ENCODE measurements at places on chromosomes 2 and 18. TPM values are rescaled to one million over a fixed set of nuclear protein-coding genes. Genes with fewer than 3 reads are reported as not detected.
A peak's percentile ranks its signal among the peaks of the same experiment; 100 is the strongest.

The GALNT13 gene
- total RNA-seq = 0.31 TPM

DNA sequence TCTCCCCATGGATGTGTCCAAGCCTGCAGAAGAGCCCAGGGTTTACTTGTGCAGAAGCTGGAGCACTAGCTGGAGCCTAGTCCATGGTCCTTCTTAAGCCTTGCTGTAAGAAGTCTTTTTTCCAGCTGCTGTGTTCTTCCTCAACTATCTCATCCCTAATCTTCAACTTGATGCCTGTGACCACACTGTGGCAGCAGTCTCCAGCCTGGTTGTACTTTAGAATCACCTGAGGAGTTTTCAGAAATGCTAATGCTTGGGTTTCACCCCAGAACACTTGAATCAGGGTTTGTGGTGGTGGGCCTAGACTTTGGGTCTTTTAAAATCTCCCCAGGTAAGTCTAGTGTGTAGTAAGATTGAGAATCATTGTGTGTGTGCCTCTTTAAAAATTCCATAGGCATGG, 173.6 kb downstream of the ADCYAP1 start:
- no peak for DNase-seq
- no peaks in the 10 kb centered on the region for H3K27me3 ChIP-seq
- no peak overlapping the region for H3K4me3 ChIP-seq
- no peaks in the 10 kb centered on the region for H3K4me1 ChIP-seq
- no peak overlapping the region for H3K27ac ChIP-seq

The ERICH2 gene
- 0.35 TPM for total RNA-seq

The DOK6 gene
- 4.9 TPM for total RNA-seq

The ESPNL gene
- total RNA-seq = 2.9 TPM

GRCh38 chr2:198374375-198375082, 570.1 kb downstream of the PLCL1 start:
- peak; percentile 78 for DNase-seq
- H3K27me3 ChIP-seq = no peaks in the 10 kb centered on the region
- peak overlapping the region; percentile 11 for H3K27ac ChIP-seq
- no peak overlapping the region for H3K4me3 ChIP-seq
- peaks cover 4% of the 10 kb centered on the region for H3K4me1 ChIP-seq

DNA sequence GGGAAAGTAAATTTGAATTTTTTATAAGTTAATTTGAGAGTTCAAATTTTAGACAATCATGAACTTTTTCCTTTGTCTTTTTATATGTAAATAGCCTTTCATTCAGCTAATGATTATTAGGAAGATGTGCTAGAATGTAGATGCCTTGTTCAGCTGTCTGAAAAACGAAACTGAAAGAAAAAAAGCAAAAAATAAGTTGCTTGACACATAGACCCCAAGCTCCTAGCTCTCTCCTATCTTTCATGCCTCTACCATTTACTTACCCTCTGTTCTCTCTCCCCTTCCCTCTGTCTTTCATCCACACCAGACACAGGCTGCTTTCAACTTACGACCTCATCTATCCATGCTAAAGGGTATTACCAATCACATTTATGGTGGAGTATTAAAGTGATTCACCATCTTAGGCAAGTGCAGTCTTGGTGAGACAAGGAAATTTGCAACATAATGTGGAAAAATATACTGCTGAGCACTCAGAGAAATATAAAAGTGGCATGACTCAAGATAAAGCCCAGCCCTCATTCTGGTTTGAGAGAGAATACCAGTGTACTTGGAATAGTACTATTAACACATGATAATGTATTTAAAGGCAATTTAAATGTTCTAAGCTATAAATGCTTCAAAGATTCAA, 425.6 kb downstream of the SUCLG1 start:
- H3K4me1 ChIP-seq = peaks cover 3% of the 10 kb centered on the region
- H3K36me3 ChIP-seq = no peaks in the 10 kb centered on the region
- no peak overlapping the region for H3K4me3 ChIP-seq

The MAP3K19 gene
- not detected for total RNA-seq

The TRIB2 gene
- 36.1 TPM for total RNA-seq

DNA sequence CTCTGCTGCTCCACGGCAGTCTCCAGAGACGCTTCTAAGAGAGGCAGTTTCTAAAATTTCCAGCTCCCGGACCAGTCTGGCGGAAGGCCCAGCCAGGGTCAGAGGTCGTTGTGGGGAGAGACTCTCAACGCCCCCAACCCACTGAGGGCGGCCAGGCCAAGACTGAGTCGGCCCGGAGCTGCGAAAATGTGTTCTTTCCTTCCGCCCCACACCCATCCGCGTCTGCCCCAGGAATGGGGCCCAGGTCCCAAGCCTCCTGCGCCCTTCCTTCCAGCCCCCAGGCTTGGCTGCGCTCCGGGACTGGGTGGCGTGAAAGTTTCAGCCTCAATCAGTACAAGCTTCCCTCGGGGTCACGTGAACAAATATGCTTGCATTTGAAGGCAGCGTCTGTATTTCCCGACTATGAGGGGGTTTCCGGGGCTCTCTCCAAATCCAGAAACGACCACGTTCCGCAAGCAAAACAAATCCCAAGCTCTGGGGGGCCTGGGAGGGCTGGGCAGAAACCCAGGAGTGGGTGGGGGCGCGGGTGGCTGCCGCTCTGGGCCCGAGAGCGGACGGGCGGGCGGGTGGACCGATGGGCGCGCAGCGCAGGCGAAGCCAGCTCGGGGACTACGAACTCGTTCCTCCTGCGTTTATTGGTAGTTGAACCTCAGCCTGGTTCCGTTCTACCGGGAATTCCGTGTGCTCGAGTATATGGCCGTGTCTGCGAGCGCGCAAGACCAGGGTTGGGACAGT, 3.3 kb downstream of the HOXD3 start:
- H3K27ac ChIP-seq = no peak overlapping the region
- H3K36me3 ChIP-seq = no peaks in the 10 kb centered on the region
- peaks cover 62% of the 10 kb centered on the region for H3K4me1 ChIP-seq

DNA sequence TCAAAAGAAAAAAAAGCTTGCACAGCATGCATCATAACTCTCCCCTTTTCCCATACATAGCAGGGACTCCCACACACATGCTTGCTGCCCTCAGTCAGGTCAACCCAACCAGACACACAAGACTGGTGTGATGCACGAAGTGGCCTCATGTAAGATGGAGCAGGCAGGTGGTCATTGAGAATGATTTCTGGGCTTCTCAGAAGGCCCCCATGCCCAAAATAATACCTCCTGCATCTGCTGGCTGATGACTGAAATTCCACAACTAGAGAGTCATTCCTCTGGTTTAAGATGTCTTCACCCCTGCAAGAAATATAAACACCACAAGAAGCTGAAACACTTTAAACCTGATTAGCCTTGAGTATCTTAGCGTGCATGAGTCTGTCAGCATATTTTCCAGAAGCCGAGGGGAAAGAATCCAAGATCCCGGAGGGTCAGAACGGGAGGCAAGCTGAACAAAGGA, 131.1 kb downstream of the AFF3 start:
- peak; percentile 59 for DNase-seq
- H3K27me3 ChIP-seq = no peaks in the 10 kb centered on the region
- no peak overlapping the region for H3K4me3 ChIP-seq

GRCh38 chr2:146873646-146874259, 971.1 kb upstream of the ACVR2A start:
- H3K4me1 ChIP-seq = no peaks in the 10 kb centered on the region
- no peaks in the 10 kb centered on the region for H3K36me3 ChIP-seq
- DNase-seq = no peak
- no peak overlapping the region for H3K4me3 ChIP-seq

The EGR4 gene
- total RNA-seq = not detected

The OLA1 gene
- 123 TPM for total RNA-seq

DNA sequence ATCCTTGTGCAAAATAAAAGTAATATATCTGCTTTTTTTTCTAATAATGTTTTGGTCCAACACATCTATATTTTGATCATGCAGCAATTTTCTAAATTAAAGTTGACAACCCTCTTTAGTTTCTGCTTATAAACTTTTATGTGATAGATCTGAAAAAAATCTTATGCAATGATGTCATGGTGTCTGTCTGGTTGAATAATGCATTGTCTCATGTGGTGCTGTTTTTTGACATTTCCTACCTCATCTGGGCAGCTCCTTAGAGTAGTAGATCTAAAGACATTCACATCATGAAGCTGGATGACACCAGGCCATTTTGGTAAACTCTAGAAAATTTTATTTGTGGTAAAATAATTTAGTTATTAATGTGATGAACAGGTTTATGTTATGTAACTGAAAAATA, 106.8 kb upstream of the FN1 start:
- no peak for DNase-seq
- no peak overlapping the region for H3K27ac ChIP-seq
- no peaks in the 10 kb centered on the region for H3K27me3 ChIP-seq
- no peak overlapping the region for H3K4me3 ChIP-seq
- no peaks in the 10 kb centered on the region for H3K4me1 ChIP-seq

GRCh38 chr2:97967931-97968627, 27.7 kb downstream of the TMEM131 start:
- no peaks in the 10 kb centered on the region for H3K27me3 ChIP-seq
- no peak for DNase-seq
- no peak overlapping the region for H3K27ac ChIP-seq
- no peak overlapping the region for H3K4me3 ChIP-seq
- H3K4me1 ChIP-seq = no peaks in the 10 kb centered on the region

The TMEM150A gene
- total RNA-seq = 7.9 TPM

The TEKT4 gene
- total RNA-seq = not detected

DNA sequence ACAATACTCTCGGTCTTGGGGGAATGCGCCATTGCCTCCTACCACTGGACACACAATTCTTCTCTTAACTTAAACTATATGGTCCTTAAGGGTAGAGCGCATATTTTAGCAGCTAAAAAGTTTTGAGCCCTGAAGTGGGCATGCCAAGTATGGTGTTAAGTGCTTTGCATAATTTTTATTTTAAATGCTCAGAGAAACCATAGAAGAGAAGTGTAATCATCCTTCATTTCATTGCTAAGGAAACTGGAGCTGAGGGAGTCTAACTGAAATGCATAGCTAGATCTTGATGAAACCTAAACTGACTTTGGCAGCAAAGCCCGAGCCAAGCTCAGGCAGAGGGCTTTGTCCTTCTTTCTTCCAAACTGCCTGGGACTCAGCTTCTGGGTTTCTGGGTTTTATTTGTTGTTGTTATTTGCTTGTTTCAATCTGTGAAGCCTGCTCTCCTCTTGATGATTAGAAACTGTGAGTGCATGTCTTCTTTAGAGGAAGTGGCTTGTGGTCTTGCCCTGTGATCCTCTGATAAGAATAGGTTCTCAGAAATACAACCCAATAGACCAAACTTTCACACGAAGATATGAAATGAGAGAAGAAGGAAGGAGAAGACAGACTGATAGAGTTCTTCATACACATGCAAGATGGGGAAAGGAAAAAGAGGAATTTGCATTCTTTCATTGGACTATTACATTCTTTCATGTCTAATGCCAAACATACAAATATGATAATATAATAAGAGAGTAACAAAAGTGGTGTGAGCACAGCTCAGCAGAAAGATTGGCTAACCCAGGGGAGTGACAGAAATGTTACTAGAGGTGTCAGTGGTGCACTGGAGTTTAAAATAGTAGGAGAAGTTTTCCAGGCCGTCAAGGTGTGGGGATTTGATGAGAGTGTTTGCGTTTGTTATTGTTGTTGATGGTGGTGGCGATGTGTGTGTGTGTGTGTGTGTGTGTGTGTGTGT, 7.5 kb upstream of the RNF144A start:
- DNase-seq = no peak
- H3K4me3 ChIP-seq = no peak overlapping the region
- H3K36me3 ChIP-seq = no peaks in the 10 kb centered on the region

DNA sequence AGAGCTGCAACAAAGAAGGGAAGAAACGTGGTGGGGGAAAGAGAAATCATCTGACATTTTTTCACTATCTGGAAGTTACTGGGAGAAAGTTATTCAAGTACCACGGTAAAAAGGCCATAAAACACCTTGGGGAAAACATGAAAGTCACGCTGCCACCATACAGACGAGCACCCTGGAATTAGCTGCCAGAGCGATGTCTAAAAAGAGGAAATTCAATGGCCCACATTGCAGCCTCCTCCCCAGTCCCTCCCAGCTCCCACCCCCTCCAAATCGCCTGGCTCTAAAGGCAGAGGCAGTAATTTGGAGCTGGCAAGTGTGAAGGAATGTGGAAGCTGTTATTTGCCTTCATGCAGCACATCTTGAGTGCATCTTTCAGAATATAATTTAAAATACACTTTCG, 192.0 kb downstream of the ALK start:
- no peaks in the 10 kb centered on the region for H3K27me3 ChIP-seq
- H3K27ac ChIP-seq = no peak overlapping the region
- no peaks in the 10 kb centered on the region for H3K36me3 ChIP-seq
- H3K4me3 ChIP-seq = no peak overlapping the region

The HTRA2 gene
- 33.0 TPM for total RNA-seq

The HDLBP gene
- total RNA-seq = 332 TPM

GRCh38 chr2:72998724-72999123, 72.8 kb downstream of the SFXN5 start:
- no peak overlapping the region for H3K27ac ChIP-seq
- no peak overlapping the region for H3K4me3 ChIP-seq
- H3K4me1 ChIP-seq = no peaks in the 10 kb centered on the region
- DNase-seq = no peak
- no peaks in the 10 kb centered on the region for H3K36me3 ChIP-seq

The UGT1A4 gene
- not detected for total RNA-seq

DNA sequence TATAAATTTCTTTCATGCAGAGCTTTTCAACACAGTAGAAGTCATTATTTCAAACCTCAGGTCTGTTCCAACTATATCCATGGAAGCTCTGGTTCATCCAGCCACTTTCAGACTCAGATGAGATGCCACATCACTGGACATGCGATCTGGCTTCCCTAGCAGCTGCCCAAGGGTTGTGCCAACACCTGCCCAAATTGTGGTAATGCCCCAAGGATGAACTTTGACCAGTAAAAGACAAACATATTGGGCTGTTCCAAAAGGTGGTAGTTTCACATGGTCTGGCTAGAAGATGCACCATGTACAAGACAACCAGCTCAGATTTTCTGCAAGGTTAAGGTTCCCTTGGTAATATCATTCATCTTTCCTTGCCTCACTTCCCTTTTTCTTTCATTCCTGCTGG, 101.9 kb downstream of the THADA start:
- H3K36me3 ChIP-seq = peaks cover 4% of the 10 kb centered on the region
- no peaks in the 10 kb centered on the region for H3K4me1 ChIP-seq

DNA sequence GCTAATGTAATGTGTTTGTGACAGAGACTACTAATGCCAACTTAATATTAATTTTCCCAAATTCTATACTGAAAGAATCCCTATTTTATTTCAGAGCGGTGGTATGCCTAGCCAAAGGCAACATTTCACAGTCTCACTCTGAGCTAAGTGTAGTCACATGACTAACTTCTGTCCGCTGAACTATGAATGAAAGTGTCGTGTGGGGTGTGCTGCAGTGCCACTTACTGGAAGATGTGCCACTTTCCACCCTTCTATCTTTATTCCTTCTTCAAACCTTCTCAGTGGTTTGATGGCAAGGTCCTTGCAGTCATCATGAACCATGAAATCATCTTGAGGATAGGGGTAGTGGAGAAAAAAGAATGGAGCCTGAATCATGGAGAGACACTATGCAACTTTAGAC, 47.3 kb upstream of the C1D start:
- DNase-seq = no peak
- H3K36me3 ChIP-seq = no peaks in the 10 kb centered on the region

- no peak overlapping the region for H3K4me3 ChIP-seq
- DNase-seq = no peak
- H3K27me3 ChIP-seq = peaks cover 2% of the 10 kb centered on the region
- no peak overlapping the region for H3K27ac ChIP-seq
These were observed 276.0 kb downstream of the ZNF516 start for GRCh38 chr18:76219023-76219422.

The CNGA3 gene
- total RNA-seq = 0.40 TPM

- H3K4me3 ChIP-seq = no peak overlapping the region
- no peaks in the 10 kb centered on the region for H3K27me3 ChIP-seq
- peak overlapping the region; percentile 69 for H3K27ac ChIP-seq
These were observed 104.5 kb downstream of the COL6A3 start for GRCh38 chr2:237309416-237309815.

The SH3BP4 gene
- 14.8 TPM for total RNA-seq

GRCh38 chr2:127218812-127219170, 1.3 kb downstream of the CYP27C1 start:
- peaks cover 38% of the 10 kb centered on the region for H3K27me3 ChIP-seq
- H3K4me1 ChIP-seq = peaks cover 16% of the 10 kb centered on the region
- H3K27ac ChIP-seq = peak overlapping the region; percentile 69
- DNase-seq = no peak
